ENCODE measurements at places on chromosomes 12 and 14.
A peak's percentile ranks its signal among the peaks of the same experiment; 100 is the strongest.

DNA sequence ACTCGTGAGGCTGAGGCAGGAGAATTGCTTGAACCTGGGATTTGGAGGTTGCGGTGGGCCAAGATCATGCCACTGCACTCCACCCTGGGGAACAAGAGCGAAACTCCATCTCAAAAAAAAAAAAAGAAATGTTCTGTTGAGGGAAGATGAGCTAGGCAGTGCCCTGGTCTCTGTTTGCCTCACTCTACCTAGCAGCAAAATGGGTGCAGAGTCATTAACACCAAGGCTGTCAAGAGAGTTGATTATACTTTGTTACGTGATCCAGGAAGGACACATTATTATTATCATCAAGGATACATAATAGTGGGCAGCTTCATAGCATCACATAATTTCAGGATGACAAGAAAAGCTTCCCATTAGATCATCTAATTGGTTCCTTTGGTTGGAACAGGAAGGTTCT lies 84.3 kb upstream of the MAP1LC3B2 start:
- DNase-seq, result no peak

- no peak for DNase-seq
Observed at GRCh38 chr14:92685784-92686355, 62.6 kb downstream of the LGMN start.

GRCh38 chr14:42629553-42629952 lies 1022.9 kb downstream of the LRFN5 start:
- DNase-seq, result no peak

DNA sequence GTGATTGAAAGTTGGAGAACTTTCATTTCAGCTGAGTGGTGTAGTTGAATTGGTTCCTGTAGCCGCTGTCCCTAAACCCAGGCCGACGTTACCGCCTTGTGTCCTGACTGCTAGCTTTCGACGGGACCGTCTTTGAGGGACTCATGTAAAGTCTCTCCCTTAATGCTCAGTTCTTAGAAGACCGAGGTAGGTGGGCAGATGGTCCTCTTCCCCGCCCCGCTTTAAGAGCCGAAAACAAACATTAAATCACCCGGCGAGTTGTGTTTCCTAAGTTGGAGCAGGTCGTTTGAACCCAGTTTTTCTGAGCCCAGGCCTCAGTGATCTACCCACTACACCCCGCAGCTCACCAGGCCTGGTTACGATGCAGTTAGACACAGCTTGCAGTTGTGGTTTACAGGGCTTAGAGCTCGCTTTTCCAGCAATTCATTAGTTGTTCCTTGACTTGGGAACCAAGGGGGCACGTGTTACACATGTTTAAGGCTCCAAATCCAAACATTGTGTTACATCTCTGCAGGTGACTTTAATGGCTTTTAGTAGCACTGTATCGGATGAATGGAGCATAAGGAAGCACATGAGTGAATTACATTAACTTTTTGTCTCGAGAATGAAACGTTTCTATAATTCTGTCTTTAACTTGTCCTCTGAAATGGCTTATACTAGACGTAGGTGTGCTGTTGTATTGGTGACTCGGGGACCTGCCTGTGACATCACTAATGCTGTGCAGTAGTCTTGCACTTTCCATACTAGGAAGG lies 790 bp downstream of the NEDD1 start:
- no peak for DNase-seq

DNA sequence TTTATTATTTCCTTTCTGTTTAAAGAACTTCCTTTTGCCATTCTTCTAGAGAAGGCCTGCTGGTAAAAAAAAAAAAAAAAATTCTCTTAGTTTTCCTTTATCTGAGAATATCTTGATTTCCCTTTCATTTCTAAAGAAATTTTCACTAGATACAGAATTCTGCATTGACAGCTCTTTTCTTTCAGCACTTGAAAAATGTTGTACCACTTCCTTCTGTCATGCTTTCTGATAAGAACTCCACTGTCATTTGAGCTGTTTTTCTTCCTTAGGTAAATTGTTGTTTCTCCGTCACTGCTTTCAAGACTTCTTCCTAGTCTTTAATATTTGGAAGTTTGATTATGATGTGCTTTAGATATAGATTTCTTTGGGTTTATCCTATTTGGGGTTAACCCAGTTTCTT lies 113.6 kb upstream of the BTG1 start:
- DNase-seq, result no peak

DNA sequence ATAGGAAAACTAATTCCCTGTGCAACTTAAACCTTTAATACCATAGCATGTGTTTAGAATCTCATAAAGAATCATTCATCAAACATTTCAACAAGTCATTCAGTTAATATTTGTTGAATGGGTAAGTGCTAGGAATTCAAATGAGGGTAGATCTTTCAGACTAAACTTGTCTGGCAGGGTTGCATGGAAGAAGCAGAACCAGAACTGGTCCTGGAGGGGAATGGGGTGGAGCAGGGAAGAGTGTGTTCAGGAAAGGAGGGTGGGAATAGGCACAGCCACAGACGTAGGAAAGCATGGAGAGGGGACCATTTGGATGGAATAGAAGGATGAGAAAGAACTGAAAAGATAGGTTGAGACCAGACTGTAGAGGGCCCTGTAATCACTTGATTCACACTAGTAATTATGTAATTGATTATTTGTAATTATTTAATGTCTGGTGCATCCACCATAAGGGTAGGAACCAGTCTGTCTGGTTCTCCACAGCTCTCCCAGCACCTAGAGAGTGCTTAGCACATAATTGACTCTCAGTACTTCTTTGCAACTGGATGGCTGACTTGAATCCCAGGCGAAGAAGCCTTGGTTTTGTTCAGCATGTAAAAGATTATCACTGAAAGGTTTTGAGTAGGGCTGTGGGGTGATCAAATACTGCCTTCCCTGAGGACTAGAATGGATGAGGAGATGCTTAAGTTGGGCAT lies 3.0 kb upstream of the MAP3K9 start:
- DNase-seq, result no peak

GRCh38 chr12:112357214-112357613 lies 25.0 kb downstream of the HECTD4 start:
- DNase-seq, result no peak

- DNase-seq, result no peak
Observed at GRCh38 chr12:132171293-132171967, 27.2 kb downstream of the NOC4L start.

- DNase-seq, result peak; percentile 1
Observed at GRCh38 chr14:54650331-54650958, 83.5 kb downstream of the SAMD4A start.

- DNase-seq, result no peak
Observed at GRCh38 chr12:25996677-25997076, 38.2 kb downstream of the RASSF8 start.

GRCh38 chr12:3207858-3208257 lies 130.7 kb downstream of the TSPAN9 start:
- no peak for DNase-seq

GRCh38 chr14:75539162-75539560 lies 16.9 kb downstream of the BATF start:
- no peak for DNase-seq

DNA sequence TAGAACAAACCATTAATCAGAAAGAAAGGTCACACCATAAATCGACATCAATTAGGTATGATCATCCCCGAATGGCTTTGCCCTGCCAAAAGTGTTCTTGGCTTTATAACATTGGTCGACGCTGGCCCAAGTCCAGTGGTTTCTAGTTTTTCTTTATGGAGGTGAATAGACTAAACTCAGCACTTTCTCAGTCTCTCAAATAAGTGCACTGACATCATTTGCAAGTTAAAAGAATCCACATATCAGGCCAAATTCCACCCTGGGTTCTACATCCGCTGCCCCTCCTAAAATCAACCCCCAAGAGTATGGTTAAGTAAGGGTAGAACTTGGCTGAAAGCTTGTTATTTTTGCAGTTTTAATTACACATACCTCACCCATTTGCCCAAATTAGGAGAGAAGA lies 314.3 kb downstream of the C12orf75 start:
- DNase-seq, result no peak

GRCh38 chr12:120115692-120116440 lies 687 bp downstream of the RAB35 start:
- DNase-seq, result peak; percentile 12

GRCh38 chr14:103528146-103528586 lies 830 bp upstream of the TRMT61A start:
- DNase-seq, result no peak

- no peak for DNase-seq
Observed at GRCh38 chr14:75486318-75486717, 36.0 kb upstream of the BATF start.

DNA sequence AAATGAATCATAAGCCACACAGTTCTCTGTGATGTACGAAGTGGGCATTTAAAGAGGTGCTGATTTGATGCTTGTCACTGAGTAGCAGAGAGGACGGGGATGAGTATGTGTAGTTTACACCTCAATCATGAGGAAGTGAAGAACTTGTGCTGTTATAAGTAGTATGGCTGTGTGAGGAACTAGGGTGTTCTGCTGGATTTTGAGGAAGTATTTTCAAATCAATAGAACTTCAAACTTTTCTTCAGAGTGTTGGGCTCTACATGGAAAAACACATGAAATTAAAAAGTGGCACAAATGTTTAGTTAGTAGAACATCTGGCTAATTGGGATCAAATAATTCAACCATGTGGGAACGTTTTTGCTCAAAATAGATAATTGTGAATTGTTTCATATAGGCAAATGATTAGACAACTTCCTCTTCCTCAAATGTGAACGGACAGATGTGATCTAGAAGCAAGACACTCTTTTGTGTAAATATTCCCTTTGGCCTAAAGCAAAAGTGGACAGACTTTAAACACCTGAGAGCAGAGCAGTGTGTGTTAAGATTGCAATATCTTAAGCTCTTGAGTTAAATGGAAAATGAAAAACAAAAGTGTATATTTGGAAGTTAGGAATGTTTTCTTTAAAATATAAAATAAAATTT lies 168.5 kb downstream of the NAV3 start:
- DNase-seq, result no peak

DNA sequence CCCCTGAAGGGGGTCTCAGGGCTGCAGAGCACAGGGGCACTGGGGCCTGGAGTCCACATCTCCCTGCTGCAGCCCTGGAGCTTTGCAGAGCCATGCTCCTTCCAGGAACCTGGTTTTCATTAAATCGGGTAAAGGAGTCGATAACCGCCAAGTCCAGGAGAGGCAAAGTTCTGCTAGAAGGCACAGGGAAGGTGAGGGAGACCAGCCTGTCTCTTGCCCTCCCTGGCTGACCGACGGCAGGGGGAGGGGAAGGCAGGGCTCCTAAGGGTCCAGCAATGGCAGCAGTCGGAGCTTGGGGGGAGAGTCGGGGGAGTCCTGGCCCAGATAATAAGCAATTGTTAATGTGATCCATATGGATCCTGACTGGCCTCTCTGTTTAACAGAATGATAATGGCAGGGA lies 3.0 kb downstream of the FIGNL2 start:
- DNase-seq, result no peak

DNA sequence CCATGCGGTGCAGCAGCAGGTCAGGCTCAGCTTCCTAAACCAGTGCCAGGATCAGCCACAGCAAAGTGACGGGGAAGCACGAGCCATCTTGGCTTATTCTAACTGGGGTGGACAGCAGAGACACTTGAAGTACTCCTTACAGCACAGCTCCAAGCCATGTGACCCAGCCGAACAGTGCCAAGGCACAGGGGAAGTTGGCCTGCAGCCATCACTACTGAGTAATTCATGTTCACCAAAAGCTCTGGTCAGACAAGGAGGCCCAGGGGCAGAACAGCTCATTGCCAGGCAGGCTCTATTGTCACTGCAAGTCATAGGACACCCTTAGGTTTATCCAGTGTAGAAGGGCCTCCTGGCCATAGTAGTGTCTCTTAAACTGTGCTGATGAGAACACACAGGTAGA lies 23.4 kb upstream of the SLC35F4 start:
- DNase-seq, result no peak

- no peak for DNase-seq
Observed at GRCh38 chr12:14473707-14474287, 93.9 kb downstream of the PLBD1 start.

GRCh38 chr14:25896777-25897176 lies 701.1 kb downstream of the NOVA1 start:
- no peak for DNase-seq

DNA sequence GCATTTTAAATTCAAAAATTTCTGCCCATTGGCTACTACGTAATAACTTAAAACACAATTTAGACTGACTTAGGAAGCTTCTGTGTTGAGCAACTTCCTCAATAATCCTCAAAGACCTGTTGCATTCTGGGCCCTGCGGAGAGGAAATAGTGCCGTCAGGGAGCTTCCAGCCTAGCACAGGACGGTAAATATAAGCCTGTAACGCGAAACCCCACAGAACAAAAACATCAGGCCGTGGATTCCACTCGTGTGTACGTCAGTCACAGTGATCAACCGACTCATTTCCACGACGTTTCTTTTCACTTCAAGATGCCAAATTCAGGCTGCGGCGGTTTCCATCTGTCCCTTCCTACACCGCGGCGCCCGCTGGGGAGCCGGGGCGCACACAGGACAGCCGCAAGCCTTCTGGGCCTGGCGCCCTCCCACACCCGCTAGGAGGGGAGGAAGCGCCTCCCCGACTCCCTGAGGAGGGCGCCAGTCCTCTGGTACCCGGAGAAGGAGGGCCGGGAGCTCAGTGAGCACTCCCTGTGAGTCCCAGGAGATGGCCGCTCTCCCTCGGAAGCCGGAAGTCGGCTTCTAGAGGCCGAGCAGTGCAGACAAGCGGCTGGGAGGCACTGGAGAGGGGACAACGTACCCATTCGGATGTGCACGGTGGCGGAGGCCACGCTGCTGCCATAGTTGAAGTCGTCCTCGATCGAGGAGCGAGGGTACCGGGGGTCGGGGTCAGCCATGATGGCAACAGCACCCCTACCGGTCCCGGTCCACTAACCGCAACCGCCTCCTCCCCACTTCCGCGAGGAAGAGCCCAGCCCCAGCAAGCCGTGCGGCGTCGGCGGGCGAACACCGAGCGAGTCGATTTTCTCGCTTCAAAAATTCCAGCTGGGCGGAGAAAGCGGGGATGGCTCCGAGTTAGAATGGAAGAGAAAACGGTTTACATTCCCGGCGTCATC lies at the start of gene TMBIM4:
TMBIM4 (minus strand) TSS at position 776 of the 950 bp plus-strand sequence; CDS start at position 731, 45 bp downstream.
- DNase-seq, result peak; percentile 99

GRCh38 chr12:110577864-110578693 lies 5.0 kb downstream of the PPTC7 start:
- DNase-seq, result no peak

- no peak for DNase-seq
Observed at GRCh38 chr12:114835031-114835430, 151.1 kb upstream of the TBX3 start.

DNA sequence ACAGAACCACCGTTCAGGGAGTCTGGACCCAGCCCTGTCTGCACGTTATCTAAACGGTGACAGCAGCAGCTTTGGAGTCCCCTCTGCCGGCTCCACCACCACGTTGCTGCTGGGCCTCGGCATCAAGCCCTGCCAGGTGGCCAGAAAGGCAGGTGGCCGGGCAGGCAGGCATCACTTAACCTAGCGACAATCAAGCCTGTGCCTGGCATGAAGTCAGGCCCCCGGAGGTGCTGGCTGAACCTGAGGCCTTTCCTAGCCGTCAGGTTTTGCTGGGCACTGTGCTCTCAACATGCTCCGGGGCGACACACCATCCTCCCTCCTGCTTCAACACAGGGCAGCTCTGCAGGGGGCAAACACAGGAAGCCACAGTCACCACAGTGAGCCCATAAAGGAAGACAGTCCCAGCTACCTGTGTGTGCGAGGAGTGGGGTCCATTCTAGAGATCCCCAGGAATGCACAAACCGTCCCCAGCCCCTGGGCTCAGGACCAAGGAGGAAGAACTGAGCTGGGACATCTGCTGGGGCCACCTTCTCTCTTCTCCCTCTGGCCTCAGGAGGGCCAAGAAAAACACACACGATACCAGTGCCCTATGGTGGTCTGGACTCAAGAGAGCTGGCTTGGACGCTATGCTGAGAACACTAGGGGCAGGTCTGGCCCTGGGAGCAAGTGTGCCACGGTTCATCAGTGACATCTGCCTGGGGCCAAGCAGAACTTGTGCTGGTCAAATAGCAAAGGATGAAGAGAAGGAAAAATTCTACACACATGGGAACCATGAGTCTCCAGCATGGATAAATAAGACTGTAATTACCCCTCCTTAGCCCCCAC lies 44.7 kb downstream of the CCDC88C start:
- DNase-seq, result no peak

All from GOT3 (cell line).